Stimulated activated naive CD4-positive, alpha-beta T cell treated with Interleukin-2 at 50 U/mL for 16 hours (primary cell): ENCODE measurements at places on chromosomes 7 and 10.

DNA sequence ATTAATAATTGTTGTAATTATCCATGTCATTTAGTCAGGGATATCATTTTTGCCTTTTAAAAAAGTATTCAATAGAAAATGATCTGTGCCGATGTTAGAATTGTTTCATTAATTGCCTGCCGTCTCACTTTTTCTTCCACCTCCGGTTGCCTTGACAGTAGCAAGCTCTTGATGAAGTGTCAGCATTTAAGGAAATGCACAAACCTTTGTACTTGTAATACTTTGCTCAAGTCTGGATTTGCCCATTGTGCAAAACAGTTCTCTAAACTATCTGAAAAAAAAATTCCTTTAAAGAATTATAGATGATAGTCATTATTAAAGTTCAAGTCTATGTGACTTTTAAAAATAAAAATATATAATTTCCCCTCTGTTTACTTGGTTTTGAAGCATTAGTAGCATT lies 619.7 kb downstream of the GATA3 start:
- DNase-seq, result no peak

GRCh38 chr10:84755311-84755710 lies 426.9 kb downstream of the CCSER2 start:
- no peak for DNase-seq

GRCh38 chr7:2245883-2246675 lies 4.1 kb downstream of the NUDT1 start:
- DNase-seq, result no peak

GRCh38 chr7:24175603-24176002 lies 108.4 kb upstream of the NPY start:
- no peak for DNase-seq

GRCh38 chr7:8885480-8886000 lies 452.1 kb downstream of the NXPH1 start:
- DNase-seq, result no peak

GRCh38 chr10:14953424-14954000 lies 384 bp downstream of the DCLRE1C start:
- DNase-seq, result no peak

GRCh38 chr7:10122551-10123100 lies 851.0 kb upstream of the PHF14 start:
- DNase-seq, result no peak

GRCh38 chr10:980468-981093 lies 7.7 kb upstream of the GTPBP4 start:
- DNase-seq, result no peak

- no peak for DNase-seq
These were observed 171.2 kb downstream of the ARHGAP21 start for GRCh38 chr10:24552346-24553016.

DNA sequence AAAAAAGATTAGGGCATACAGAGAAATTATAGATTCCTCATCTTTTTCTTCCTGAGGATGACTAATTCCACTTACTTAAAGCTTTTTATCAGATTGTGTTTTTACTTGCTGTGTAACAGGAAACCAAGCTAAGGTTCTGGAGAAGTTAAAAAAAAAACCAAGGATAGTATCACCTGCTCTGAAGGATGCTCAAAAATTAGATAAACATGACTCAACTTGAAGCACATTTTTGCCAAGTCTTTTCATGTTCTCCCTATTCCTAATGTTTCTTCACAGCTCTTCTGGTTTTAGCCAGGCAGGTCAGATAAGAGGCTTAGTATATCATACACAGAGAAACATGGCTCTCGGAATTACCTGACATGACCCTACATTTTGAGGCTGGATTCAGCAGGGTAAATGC lies 90.3 kb downstream of the CPEB3 start:
- DNase-seq, result no peak

DNA sequence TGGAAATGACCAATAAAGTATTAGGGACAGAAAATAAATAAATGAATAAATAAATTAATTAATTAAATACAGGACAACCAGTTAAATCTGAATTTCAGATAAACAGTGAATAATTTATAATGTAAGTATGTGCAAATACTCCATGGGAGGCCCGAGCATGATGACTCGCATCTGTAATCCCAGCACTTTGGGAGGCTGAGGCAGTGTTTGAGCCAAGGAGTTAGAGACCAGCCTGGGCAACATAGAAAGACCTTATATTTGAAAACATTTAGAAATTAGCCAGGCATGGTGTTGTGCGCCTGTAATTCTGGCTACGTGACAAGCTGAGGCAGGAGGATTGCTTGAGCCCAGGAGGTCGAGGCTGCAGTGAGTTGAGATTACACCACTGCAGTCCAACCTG lies 123.7 kb downstream of the CUL2 start:
- no peak for DNase-seq

DNA sequence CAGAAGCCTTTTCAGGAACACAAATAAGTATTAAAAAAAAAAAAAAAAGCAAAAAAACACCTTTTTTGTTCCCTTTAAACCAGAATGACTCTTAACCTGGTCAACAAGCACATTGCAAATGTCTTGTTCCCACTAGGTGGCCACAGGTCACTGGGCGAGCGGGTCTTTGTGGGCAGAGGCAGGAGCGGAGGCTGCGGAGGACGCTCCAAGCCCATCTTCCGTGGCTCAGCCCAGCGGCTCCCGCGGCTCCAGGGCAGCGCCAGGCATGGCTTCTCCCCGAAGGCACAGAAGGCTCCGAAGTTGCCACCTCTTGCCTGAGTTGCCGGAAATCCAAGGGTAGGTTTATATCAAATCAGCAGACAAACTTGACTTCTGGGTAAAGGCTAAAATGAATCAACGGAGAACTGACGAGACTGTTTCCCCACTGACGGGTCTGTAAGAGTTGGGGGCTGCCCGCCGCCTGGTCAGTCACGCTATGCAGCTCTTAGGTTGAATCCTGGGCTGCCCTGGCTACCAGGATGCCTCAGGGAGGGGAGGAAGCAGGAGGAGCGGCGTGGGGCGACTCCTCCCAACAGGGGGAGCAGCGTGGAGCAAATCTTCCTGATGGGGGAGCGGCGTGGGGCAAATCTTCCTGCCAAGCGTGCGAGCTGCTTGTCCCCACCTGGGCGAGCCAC lies 144.5 kb downstream of the PTPRN2 start:
- no peak for DNase-seq

DNA sequence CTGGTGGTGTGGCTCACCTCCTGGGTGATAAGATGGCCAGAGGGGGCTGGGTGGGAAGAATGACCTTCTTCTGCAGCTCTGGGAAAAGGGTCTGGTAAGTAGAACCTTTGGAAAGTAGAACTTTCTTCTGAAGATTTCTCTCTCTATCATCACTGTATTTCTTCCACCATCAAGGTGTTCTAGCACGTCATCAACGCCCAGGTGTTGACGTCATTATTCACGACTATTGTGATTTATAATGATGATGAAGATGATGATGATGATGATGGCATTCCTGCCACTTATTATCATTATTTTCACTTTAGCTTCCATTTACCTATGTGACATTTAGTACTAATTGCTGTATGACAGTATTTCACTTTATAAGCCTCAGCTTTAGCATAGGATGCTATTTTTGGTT lies 525.6 kb upstream of the ADARB2 start:
- no peak for DNase-seq

- no peak for DNase-seq
These were observed 115.0 kb downstream of the SND1 start for GRCh38 chr7:127766831-127767459.

DNA sequence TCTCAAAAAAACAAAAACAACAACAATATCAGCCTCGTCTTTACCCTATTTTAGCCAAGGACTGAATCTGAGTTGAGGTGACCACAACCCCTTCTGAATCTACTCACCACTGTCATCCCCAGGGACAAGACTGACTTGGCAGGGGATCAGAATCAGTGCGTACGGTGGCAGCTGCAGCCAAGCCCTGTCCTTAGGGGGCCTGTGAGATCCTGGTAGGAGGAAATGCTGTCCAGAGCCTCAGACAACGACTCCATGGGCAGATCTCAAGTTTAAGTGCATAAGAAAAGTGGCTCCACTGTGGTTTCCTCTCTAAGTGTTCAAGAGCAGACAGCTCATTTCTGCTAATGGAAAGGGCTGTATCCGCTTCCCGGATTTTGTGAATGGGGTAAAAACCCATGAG lies 22.4 kb upstream of the CYTH3 start:
- no peak for DNase-seq

DNA sequence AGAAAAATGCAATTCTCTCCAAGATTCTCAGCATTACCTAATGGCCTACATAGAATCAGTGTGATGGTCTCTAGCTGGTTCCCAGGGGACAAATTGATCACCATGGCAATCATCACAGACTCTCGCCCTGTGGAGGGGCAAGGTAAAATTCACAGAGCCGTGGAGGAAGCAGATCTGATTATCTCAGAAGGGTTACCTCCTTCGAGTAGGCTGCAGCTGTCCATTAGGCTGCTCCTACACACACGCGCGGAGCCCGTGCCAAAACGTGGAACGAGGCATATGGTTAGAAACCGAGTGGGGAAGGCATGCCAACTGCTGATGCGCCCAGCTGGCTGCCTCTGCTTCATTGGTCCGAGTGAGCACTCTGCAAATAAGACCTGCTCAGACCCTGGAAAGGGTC lies 52.8 kb upstream of the PTER start:
- no peak for DNase-seq

- DNase-seq, result no peak
These were observed 11.7 kb upstream of the HOXA2 start for GRCh38 chr7:27113991-27114769.

GRCh38 chr10:5404208-5405041 lies at the start of gene TUBAL3:
Gene TUBAL3, minus strand, starts transcription at chr10:5404828. Its CDS starts 36 bp downstream, at chr10:5404792.
- no peak for DNase-seq

DNA sequence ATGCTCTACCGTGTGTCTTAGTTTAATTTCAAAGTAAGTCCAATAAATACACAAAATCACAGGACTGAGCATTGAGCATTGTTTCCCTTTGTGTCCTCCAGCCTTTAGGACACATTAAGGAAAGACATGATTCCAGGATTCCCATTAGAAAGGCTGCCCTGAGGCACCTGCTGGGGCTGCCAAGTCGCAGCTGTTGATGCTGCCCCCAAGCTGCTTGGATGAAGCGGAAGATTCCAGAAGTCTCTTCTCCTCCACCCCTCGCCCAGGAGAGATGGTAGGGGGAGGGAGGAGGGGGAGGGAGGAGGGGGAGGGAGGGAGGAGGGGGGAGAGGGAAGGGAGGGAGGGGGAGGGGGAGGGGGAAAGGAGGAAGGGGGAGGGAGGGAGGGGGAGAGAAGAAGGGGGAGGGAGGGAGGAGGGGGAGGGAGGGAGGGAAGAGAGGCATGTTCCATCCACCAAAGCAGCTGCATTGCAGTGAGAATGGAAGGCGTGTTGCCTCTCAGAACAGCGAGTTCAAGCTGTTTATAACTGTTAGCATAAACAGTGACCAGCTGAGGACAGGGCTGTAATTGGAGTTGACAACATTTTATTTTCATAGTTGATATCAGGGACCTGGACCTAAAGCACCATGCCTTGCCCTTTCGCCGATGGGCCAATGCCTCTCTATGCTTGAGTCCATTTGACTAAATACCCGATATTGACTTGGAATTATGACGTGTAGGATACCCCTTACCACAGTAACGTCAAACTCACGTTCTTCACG lies 67.3 kb downstream of the DIP2C start:
- DNase-seq, result no peak

GRCh38 chr7:112370436-112370835 lies 79.8 kb upstream of the IFRD1 start:
- no peak for DNase-seq

DNA sequence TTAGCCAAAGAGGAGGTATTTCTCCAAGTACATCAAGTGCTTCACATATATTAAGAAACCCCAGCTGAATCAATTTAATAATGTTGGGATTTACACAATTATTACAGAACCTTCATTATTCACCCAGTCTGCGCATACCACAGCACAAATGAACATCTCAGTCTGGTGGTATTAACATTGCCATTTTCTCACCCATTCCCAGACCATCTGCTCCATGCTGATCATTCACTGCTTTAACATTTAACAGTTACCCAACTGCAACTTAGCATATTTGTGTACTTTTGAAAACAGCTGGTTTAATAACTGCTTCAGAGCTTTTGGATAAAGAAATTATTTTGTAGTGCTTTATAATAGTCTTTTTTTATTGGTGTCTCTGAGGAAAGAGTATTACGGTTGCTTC lies 1072.1 kb downstream of the NXPH1 start:
- no peak for DNase-seq

DNA sequence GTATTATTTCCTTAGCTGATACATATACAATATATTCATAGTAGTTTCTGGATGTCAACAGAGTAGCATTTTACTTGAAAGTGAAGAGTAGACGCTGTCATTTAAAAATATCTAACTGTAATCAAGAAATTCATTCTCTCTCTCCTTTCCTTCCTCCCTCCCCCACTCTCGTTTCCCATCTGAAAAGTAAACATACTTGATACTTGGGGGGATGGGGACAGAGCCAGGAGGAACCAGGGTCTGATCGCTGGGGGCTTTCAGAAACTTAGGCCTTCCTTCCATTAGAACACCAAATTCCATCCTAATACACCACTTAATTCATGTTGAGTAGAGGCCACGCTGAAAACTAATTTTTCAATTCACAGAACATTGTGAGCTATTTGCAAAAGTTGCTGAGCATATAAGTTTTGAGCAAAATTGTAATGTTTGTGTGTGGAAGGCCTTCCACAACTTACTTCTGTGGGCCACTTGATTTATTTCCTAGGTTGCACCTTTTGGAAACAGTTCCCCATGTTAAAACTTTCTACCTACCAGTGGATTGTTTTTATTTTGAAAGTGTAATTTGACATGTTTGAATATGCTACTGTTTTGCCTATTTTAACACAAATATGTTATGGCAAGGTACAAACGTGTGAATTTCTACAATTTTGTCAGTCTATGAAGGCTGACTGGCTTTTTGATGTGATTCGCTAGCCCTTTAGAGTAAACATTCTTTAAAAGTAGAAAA lies 35.2 kb downstream of the CNPY1 start:
- no peak for DNase-seq

GRCh38 chr10:62079885-62080559 lies 178.5 kb downstream of the ARID5B start:
- no peak for DNase-seq

- no peak for DNase-seq
These were observed 46.1 kb downstream of the ZCCHC24 start for GRCh38 chr10:79399223-79399831.

- no peak for DNase-seq
These were observed 115.0 kb downstream of the PLXDC2 start for GRCh38 chr10:19930936-19931893.

GRCh38 chr7:4051696-4052095 lies 630.4 kb upstream of the FOXK1 start:
- no peak for DNase-seq

DNA sequence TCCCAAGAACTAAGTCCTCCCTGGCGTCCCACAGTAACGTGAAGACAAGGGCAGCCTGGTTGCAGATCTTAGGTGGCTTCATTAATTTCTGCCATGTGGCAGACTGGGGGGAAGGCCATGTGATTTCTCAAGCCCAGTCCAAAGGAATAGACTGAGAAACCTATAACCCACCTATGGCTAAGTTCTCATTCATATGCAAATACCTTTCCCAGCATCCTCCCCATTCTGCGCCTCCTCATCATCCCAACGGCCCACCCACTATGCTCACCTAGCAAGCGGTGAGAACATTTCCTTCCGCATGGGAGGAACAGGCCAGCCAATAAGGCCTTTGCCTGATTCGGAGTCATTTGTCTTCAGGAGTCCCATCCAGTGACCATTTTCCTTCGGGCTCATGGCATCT lies 8.2 kb upstream of the CLEC2L start:
- no peak for DNase-seq

GRCh38 chr10:70594161-70594560 lies 8.4 kb downstream of the PRF1 start:
- DNase-seq, result no peak

- no peak for DNase-seq
These were observed 37.4 kb downstream of the VKORC1L1 start for GRCh38 chr7:65910237-65910636.

GRCh38 chr10:110788620-110789385 lies 82.9 kb upstream of the PDCD4 start:
- no peak for DNase-seq
